PC-3 (cell line): ENCODE measurements at places on chromosomes 4 and X.

DNA sequence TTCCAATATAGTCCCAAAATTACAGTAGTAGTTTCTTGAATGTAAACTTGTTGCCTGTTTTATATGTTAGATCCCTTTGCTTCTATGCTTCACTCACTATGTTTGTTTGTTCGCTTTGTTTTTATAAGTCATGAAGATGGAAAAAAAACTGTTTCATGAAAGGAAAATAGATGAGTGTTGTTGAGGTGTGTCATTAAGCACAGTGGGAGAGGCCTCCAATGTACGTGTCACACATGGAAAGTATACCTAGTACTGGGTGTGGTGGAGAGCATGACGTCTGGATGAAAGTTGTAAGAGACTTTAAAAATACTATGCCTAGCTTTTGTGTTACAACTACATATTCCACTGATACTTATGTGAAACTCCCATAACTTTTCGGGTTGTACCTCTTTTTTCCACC, 28.4 kb downstream of the PLS3 start:
- DNase-seq, result peak; percentile 59

GRCh38 chr4:56311299-56311975, 75.9 kb downstream of the AASDH start:
- no peak for DNase-seq

DNA sequence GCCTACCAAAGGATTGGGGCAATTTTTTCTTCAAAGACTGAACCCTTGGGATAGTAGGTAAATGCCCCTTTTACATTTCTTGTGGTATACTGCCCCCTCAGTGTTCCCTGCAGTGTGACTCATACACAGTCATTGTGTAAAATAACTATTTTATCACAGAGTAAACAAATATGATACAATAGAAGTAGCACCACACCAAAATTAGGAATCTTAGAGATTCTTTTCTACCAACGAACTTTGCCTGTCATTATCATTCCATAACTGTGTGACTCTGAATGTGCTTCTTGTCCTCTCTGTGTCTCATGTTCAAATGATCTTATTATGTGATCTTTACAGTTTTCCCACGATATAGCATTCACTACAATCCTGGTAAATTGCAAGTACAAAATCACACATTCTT, 517.0 kb downstream of the ZIC3 start:
- peak; percentile 87 for DNase-seq

DNA sequence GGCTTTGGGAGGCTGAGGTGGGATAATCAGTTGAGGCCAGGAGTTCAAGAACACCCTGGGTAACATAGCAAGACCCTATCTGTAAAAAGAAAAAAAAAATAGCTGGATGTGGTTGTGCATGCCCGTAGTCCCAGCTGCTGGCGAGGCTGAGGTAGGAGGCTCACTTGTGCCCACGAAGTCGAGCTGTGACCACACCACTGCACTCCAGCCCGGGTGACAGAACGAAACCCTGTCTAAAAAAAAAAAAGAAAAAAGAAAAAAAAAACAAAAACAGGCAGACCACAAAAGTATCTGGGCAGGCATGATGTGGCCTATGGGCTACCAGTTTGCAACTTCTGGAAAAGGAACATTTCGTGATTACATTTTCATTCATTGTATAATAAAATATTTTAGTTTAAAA, 38.1 kb upstream of the RASGEF1B start:
- DNase-seq, result no peak

GRCh38 chr4:86386201-86386600, 26.3 kb upstream of the MAPK10 start:
- DNase-seq, result no peak

GRCh38 chr4:89152972-89153371, 41.6 kb downstream of the TIGD2 start:
- no peak for DNase-seq
